Activated CD4-positive, alpha-beta T cell treated with anti-CD3 and anti-CD28 coated beads for 4 hours (primary cell): ENCODE measurements at places on chromosomes 5 and 9.

DNA sequence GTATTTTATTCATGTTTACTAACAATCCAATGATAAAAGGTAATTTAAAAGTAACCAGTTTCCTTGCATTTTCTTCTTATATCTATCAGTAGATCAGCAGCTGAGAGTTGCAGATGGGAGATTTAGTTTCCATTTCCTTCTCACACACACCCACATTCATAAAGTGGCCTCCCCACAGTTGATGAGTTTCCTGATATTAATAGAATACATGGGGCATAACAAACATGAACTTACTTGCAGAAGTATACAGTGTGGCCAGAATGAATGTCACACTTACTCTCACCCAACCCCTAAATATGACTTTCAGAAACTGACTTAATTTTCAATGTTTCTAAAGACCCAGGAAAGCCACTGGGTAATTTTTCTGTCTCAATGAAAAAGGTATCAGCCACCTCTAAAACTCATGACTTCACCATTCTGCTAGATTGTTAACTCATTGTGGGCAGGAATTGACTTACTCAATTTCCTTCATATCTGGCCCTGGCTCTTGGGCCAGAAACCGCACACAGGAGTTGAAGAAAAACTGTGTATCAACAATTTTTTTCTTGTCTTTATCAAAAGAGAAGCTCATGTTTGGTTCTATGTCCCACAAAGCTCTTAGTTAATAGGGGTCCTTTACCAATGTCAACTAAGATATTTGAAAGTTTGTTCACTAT lies 63.5 kb upstream of the OSMR start:
- no peak for DNase-seq

- no peak for DNase-seq
Observed at GRCh38 chr5:18487928-18488480, 853.7 kb downstream of the TAF11L14 start.

GRCh38 chr9:114677418-114677817 lies 4.6 kb downstream of the TEX48 start:
- DNase-seq: no peak

DNA sequence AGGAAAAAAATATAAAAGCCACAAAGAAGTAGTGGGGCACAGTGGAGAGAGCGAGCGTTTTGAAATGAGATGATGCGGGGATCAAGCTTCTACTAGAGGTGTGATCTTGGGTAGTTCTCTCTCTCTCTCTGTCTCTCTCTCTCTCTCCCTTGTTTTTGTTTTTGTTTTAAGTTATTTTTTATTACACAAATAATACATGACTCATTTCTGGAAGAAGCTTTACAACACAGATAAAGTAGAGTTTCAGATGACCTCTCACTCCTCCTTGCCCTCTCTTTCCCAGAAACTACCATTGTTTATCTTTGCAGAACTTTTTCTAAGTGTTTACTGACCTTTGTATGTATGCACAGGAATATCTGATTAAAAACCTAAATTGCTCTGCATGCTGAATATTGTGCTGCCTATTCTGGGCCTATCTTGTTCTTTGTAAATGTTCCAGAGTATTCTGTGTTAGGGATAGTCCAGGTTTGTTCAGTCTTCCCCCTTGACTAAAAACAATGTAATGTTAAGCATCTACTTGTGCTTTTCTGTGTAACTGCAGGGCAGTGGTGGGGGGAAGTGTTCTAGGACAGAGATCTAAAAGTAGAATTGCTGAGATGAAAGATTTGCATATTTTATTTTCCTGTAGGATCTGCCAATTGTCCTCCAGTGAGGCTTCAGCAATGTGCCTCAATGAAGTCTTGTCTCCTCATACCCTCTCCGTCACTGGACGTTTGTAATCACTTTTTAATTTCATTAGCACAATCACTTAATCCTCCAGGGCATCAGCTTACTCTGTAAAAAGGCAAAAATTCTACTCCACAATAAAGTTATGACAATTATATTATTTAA lies 52.0 kb downstream of the FYB1 start:
- no peak for DNase-seq

GRCh38 chr9:90827181-90827871 lies 25.7 kb downstream of the SYK start:
- no peak for DNase-seq

DNA sequence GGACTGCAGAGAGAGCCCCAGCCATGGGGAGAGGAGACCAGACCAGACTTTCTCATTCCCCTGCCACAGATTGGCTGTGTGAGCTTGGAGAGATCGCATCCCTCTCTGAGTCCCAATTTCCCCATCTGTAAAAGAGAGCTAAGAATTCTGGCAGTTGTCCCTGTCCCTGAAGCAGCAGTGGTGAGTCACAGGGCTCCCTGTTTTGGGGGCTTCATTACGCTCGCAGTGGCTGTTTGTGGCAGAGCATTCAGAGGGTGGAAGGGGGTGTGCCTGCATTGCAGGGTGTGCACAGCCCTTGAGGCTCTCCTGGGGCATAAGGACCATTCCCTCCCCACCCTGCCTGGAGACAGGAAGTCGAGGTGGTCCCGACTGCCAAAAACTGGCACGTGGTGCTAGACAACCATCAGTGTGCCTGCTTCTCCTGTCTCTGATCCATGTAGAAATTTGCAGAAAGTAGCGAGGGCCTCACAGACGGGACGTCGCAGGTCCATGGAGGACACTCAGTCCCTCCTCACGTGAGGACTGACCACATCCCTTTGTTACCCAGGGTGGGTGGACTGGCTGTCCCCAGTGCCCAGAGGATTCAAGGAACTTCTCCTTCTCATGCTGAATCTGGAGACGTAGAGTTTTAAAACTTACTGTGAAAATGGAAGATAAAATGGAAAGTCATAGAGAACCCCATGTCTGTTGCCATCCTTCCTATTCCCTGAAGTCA lies 35.3 kb downstream of the HRH2 start:
- no peak for DNase-seq

- no peak for DNase-seq
Observed at GRCh38 chr5:11273180-11273903, 512.3 kb upstream of the DAP start.

- no peak for DNase-seq
Observed at GRCh38 chr9:114497727-114498382, 7.4 kb downstream of the WHRN start.

- DNase-seq: no peak
Observed at GRCh38 chr5:160843240-160843639, 8.8 kb downstream of the ATP10B start.

GRCh38 chr5:90866333-90866732 lies 307.7 kb downstream of the ADGRV1 start:
- DNase-seq: no peak

GRCh38 chr5:135827965-135828781 lies 6.3 kb upstream of the SLC25A48 start:
- no peak for DNase-seq

DNA sequence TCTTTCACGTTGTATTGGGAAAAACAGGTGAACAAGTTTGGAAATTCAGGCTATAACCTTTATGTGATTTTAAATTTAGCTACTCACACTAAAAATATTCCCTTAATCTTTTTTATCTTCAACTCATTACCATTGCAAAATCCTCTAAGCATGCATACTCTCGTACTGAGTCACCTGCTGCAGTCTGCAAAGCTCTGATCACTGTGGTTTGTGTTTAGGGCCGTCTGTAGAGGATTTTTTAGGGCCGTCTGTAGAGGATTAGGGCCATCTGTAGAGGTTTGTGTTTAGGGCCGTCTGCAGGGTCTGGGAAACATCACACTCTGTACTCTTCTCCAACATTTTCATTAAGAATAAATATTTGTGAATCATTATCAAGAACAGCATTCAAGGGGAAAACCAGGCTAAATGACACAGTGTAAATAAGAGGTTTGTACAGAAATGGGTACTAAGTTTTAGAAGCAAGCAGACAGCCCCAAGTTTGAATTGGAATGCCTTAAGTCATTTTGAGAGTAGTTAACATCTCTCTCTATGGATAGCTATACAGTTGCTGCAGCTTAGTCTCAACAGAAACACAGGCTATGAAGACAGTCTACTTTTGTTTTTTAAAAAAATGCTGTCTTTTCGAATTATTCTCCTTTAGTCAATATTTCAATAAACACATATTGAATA lies 155.0 kb upstream of the TSLP start:
- no peak for DNase-seq

DNA sequence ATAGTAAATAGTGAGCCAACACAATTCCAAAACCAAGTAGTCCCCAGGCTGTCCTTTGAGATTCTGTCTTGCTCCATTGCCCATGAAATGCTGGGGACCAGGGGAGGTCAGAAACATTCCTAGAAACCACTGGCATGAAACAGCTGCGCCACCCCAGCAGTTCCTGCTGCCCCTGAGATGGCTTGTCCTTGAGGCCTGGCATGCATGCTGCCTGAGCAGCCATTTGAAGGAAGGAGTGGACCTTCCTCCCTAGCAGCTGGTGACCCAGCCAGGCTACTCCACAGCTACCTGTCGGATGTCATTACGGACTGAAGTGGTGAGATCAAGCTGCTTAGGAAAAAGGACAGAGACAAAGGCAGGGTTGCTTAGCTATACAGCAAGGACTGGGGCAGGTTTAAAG lies 260.6 kb downstream of the DENND1A start:
- no peak for DNase-seq

GRCh38 chr5:45639040-45639439 lies 57.1 kb downstream of the HCN1 start:
- no peak for DNase-seq

GRCh38 chr9:115211413-115212124 lies 93.6 kb upstream of the TNC start:
- no peak for DNase-seq

GRCh38 chr9:74920944-74921626 lies 31.6 kb downstream of the C9orf40 start:
- no peak for DNase-seq

GRCh38 chr5:903756-904096 lies 11.0 kb downstream of the TRIP13 start:
- DNase-seq: no peak

DNA sequence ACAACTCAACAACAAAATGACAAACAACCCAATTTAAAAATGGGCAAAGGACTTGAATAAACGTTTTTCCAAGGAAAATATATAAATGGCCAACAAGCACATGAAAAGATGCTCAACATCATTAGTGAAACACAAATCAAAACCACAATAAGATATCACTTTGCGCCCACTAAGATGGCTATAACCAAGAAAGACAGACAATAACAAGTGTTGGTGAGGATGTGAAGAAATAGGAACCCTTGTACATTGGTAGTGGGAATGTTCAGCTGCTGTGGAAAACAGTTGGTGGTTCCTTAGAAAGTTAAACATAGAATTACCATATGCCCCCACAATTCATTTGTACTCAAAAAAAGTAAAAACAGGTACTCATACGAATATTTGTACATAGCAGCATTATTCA lies 39.2 kb upstream of the WDR41 start:
- no peak for DNase-seq

- DNase-seq: no peak
Observed at GRCh38 chr5:90638878-90639277, 80.3 kb downstream of the ADGRV1 start.
